Ecto neural progenitor cell (in vitro differentiated cells): ENCODE measurements at places on chromosomes 7 and 10.
A peak's percentile ranks its signal among the peaks of the same experiment; 100 is the strongest.

GRCh38 chr10:37754538-37755323 lies 102.7 kb downstream of the ZNF248 start:
- DNase-seq: no peak

- DNase-seq: no peak
These were observed 147.0 kb upstream of the SLC13A1 start for GRCh38 chr7:123346766-123347165.

DNA sequence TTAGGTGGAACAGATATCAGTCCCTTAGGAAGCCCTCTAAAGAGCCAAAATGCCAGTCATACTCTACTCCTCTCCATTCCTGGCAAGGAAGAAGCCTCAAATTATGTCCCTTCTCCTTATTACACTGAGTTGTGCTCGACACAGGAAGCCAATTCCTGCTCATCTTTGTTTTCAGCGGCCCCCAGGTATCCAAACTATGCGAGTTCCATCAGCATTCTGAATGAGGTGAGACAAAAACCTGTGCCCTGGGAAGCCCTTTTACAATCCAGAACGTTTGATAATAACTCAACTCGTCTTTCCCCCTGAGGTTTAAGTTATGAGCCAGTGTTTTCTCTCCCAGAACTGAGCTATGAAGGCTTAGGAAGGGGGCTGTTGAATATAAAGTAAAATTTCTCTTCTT lies 580.5 kb downstream of the NXPH1 start:
- no peak for DNase-seq

DNA sequence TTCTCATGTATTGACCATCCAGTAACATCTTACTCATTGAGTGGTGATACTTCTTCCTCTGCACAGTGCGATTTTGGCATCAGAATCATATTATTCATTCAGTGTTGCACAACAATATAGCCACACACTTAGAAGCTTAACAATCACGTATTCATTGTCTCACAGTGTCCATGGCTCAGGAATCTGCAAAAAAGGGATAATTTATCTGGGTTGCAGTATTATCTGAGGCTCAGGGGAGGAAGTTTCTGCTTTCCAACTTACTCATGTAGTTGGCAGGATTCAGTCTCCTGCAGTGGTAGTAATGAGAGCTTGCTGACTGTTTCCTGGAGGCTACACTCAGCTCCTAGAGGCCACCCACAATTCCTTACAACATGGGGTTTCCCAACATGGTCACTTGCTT lies 803.6 kb downstream of the SORCS1 start:
- DNase-seq: no peak

- no peak for DNase-seq
These were observed 70.5 kb downstream of the CPXM2 start for GRCh38 chr10:123821136-123821535.

GRCh38 chr10:86823565-86823964 lies 67.1 kb downstream of the BMPR1A start:
- DNase-seq: no peak

DNA sequence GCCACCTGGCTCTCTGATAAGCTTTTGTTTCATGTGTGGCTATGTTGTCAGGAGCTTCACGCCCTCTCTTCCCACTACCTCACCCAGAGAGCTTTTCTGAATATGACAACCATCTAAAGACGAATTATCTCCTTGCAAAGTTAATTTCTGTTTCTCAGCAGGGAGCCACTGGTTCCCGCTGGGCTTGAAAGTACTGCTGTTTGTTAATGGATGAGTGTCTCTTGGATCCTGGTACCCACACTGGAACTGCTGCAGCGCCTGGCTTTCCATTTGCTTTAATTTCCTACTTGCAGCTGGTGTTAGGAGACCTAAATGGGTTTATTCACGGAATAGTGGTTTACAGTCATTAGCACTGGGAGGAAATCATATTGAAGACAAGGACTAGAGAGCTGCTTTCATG lies 267.9 kb upstream of the LRGUK start:
- no peak for DNase-seq

DNA sequence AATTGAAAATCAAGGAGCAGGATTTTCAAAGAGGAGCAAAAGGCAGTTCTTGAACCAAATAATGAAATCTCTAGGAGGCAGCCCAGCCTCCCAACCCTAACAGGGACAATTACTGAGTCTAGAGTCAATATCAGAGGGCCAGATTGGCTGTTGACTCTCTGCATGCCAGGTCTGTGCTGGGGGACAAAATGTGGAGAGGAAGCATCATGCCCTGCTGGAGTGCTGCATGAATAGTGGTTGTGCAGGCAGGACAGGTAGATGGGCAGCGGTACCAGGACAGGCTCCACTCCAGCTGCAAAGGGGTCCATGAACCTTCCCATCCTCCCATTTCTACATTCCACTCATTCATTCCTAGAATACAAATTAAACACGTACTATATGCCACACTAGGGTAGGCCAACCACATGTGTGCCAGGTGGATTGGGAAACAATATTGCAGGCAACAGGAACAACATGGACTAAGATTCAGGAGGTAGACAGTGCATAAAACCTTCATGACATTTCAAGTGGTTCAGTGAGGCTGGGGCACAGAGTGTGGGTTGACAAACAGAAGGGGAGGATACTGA lies 30.4 kb upstream of the MAT1A start:
- no peak for DNase-seq

GRCh38 chr7:36407636-36408550 lies 18.2 kb downstream of the ANLN start:
- no peak for DNase-seq

GRCh38 chr7:114008696-114009095 lies 89.9 kb upstream of the PPP1R3A start:
- DNase-seq: no peak

- peak; percentile 75 for DNase-seq
These were observed 588 bp downstream of the GLI3 start for GRCh38 chr7:42236266-42236975.

DNA sequence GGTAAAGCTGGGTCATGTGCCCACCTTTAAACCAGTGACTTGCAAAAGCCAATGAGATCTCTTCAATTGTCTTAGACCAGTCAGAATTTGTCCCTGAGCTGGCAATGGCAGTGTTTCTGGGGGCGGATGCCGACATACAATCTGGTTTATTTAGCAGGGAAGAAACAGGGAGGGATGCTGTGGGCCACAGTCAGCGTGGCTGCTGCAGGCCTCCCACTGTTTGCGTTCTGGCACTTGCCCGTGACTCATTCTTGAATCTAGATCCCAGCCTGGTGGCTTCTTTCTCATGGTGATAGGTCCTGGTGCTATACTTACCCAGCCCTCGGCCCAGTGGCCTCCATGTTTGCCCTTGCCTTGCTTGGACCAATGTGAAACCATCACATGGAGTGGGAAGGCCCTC lies 3.1 kb upstream of the CPA1 start:
- DNase-seq: no peak

GRCh38 chr7:88279323-88279722 lies 27.4 kb downstream of the STEAP4 start:
- no peak for DNase-seq

- DNase-seq: no peak
These were observed 961.5 kb downstream of the KCNMA1 start for GRCh38 chr10:76675951-76676587.

DNA sequence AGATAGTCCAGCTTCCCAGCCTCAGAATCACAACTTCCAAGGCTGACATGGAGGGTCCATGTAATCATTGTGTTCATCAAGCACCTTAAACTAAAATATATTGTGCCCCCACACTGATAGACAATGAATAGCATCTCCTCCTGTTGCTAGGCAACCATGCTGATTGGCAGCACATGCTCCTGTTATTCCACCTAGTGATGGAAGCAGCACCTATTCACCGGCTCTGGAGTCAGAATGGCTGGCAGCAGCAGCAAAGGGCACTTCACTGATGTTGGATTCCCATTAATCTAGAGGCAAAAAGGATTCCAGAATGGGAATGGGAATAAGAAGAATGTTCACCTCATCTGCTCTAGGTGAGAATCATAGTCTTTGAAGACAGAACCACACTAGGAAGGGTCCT lies 55.0 kb downstream of the RELN start:
- no peak for DNase-seq

DNA sequence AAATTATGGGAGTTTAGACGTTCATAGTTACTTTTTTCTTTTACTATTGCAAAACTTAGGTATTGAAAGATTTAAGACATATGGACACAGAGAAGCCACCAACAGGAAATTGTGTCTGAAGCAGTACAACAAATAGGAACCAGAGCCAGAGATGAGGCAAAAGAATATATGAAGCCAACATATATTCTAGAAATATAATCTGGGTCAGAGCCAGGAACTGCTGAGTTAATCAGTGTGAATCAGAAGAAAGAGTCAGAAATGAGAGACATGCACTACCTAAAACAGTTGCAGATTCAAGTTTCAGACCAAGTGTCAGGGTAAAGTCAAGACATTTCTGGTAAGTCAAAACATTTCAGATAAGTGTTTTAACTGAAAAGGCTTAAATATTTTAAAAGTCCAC lies 67.7 kb downstream of the DGKB start:
- DNase-seq: no peak

DNA sequence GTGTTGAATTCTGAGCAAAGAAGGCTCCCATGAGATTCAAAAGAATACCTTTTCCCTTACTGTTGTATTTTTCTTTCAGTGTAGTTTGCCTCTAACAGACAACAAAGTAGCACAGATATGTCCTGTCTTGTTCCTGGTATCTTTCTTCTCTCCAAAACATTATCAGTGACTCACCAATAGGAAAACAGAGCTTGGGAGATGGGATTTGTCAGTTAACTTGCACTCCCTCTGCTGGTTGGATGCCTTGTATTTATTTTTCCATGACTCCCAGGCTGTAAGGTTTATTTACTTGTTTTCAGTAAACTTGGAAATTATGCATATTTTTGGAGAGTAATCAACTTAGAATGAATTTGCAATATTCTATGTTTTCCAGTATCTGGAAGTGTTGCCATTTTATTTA lies 129.7 kb downstream of the SAMD9 start:
- DNase-seq: no peak

DNA sequence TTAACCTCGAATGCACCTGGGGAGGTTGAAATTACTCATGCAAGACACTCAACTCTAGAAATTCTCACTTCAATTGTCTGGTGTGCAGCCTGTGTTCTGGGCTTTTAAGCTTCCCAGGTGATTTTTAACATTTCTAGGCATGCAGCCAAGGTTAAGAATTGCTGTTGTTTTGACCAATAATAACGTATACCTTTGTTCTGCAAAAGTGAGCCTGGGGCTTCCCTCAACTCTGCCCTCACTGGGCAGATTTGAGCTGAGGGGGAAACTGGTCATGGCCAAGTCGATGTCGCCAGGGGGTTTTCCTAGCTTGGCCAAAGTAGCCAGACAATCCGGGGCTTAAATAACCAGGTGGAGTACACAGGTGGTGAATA lies 568 bp downstream of the PRSS2 start:
- no peak for DNase-seq

DNA sequence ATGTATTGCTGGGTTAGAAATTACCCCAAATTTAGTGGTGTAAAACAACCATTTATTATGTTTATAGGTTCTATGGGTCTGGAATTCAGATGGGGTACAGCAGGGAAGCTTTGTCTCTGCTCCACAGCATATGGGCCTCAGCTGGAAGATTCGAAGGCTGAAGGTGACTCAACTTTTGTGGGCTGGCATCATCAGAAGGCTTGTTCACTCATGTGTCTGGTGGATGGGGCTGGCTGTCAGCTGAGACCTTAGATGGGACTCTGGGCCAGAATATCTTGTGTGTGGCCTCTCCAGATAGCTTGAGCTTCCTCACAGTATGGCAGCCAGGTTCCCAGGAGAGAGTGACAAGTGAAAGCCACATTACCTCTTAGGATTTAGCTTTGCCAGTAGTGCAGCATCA lies 45.9 kb downstream of the ZNF503 start:
- no peak for DNase-seq

GRCh38 chr10:105159268-105159667 lies 518.2 kb downstream of the SORCS3 start:
- DNase-seq: no peak

DNA sequence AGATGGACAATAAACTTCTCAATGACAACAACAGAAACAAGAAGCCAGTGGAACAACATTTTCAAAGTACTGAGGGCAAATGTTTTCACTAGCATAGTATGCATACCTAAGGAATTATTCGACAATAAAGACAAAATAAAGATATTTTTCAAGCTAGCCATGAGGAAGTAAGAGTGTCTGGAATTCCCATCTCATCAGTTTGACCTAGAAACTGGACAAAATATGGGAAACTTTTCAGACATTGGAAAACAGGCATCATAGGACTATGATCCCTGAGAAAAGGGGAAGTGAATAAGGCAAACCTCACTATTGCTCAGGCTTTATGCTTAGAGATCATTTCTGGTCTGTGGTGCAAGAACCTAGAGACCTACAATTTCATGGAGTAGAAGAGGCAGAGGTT lies 86.3 kb downstream of the OAT start:
- DNase-seq: no peak

GRCh38 chr7:69919426-69920111 lies 321.3 kb downstream of the AUTS2 start:
- DNase-seq: no peak

DNA sequence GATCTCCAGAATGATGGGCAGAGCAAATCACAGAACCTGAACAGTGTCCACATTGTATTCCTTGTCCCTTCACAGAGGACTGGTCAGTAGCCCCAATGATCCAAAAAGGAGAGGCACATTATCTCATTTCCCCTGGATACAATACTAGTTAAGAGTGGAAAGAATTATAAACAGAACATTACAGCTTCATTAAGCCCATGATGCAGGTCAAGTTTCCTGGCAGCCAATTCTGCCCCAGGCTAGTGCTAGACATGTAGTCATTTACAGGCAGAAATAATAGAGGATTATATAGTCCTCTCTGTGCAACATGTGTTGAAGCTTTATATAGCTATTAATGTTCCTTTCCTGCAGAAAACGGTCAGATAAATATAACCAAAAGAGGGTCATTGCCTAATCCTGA lies 124.3 kb upstream of the WNT16 start:
- DNase-seq: no peak

DNA sequence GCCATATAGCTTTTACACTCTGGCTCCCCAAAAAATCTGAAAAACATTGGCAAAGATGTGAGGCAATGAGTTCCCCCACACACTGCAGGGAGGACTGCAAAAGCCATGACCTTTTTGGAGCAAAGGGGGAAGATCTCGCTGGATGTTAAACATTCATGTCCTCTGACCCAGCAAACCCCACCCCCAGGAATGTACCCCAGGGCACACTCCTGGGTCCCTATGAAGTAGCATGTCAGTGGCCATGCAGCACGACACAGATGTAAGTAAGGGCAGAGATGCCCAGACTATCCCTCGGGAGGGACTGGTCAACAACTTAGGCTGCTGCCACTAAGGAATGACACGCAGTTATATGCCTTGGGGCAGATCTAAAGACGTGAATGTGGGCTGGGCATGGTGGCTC lies 100.6 kb downstream of the DLG5 start:
- DNase-seq: no peak

GRCh38 chr7:2663121-2663886 lies 24.7 kb upstream of the AMZ1 start:
- no peak for DNase-seq

DNA sequence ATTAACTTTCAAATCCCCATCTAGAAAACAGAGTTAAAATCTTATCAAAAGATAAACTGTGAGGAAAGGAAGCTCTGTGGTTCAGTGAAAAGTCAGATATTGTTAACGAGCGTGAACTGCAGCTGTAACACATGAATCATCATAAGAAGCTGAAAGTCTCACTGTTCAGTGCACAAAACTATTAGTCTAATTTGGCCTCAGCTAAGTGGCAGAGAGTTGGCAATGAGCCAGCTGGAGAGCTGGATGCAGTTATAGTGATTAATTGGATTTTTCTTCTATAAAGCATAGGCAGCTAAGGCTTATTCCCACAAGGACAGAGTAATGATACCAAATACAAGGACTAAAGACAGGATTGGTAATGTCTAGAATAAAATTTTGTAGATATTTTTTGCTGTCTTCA lies 101.1 kb upstream of the ABCB5 start:
- DNase-seq: no peak

- DNase-seq: no peak
These were observed 271.8 kb upstream of the CACNA2D1 start for GRCh38 chr7:82715344-82715743.
